Activated CD8-positive, alpha-beta T cell treated with anti-CD3 and anti-CD28 coated beads, Interleukin-2, amount 10 ng/mL, durations not matched to agents 7 days and 5 days (primary cell): ENCODE measurements at places on chromosomes 4 and X. TPM values are rescaled to one million over a fixed set of nuclear protein-coding genes. Genes with fewer than 3 reads are reported as not detected.

- DNase-seq = no peak
Observed at GRCh38 chrX:30913492-30913891, 24.4 kb upstream of the TAB3 start.

DNA sequence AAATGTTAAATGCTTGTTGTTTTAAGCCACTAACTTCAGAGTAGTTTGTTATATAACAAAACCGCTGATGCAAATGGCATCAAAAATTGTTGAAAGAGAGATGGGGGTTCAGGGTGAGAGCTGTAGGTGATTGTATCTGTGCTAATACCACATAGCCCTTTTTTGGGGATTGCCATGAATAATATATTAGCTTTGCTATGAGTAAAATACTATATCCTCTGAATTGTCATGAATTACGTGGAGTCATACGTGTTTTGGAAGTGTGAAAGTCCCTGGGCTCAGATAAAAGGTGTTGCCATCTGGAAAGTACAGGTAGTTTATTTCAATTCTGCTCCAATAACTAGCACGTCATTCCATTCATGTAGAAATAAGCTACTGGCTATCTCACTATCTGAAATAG is 30.6 kb downstream of the DYNLT3 start:
- no peak for DNase-seq

The SLC4A4 gene
- total RNA-seq = 5.3 TPM

The RASSF6 gene
- not detected for total RNA-seq

The MOB1B gene
- total RNA-seq = 15.3 TPM

The KDM6A gene
- total RNA-seq = 24.7 TPM
